ENCODE measurements at places on chromosomes 6 and 20. TPM values are rescaled to one million over a fixed set of nuclear protein-coding genes. Genes with fewer than 3 reads are reported as not detected.

GRCh38 chr20:61573415-61574305 lies 321.6 kb downstream of the CDH4 start:
- no peak overlapping the region for H3K27ac ChIP-seq
- H3K27me3 ChIP-seq = peaks cover 27% of the 10 kb centered on the region
- DNase-seq = no peak
- no peak overlapping the region for H3K4me3 ChIP-seq
- no peaks in the 10 kb centered on the region for H3K4me1 ChIP-seq

- H3K27ac ChIP-seq = no peak overlapping the region
- H3K27me3 ChIP-seq = no peaks in the 10 kb centered on the region
- DNase-seq = no peak
- H3K4me3 ChIP-seq = no peak overlapping the region
- H3K36me3 ChIP-seq = no peaks in the 10 kb centered on the region
- peaks cover 9% of the 10 kb centered on the region for H3K4me1 ChIP-seq
Measured at GRCh38 chr6:111782887-111783466, 90.3 kb downstream of the FYN start.

DNA sequence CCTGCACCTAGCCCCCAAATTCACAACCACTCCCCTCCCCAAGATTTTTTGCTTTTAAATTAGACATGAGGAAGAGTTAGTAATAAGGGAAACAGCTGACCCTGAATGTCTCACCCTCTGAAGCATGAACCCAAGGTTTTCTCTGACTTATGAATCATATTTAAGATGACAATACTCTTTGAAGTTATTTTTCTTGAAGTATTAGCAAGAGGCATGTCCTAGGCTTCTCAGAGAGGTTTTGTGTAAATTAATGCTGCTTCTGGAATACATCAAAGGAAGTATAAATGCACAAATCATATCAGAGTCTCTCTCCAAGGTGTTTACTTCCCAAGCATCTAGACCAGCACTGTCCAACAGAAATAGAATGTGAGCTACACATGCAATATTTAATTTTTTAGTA lies 408.1 kb upstream of the MARCKS start:
- peaks cover 9% of the 10 kb centered on the region for H3K4me1 ChIP-seq
- no peak for DNase-seq
- no peaks in the 10 kb centered on the region for H3K27me3 ChIP-seq
- H3K4me3 ChIP-seq = no peak overlapping the region

Gene GRIK2
- total RNA-seq = 3.3 TPM

GRCh38 chr6:16596616-16597331 lies 164.5 kb downstream of the ATXN1 start:
- no peaks in the 10 kb centered on the region for H3K36me3 ChIP-seq
- no peak for DNase-seq
- no peaks in the 10 kb centered on the region for H3K4me1 ChIP-seq
- no peak overlapping the region for H3K27ac ChIP-seq
- H3K4me3 ChIP-seq = no peak overlapping the region

DNA sequence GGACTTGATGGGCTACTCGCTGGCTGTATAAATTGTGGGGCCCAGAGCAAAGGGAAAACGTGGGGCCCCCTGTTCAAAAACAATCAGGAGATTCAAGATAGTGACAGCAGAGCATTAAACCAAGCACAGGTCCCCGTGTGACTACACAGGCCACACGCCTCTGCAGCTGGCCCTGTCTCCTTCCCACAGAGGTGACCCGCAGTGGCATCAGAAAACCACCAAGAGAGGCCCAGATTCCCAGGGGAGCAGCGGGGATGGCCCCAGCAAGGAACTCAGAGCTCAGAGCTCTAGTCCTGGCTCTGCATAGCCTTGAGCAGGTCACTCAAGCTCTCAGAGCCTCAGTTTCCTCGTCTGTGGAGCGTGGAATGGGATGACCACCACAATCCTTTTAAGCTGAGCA lies 57.6 kb downstream of the CPNE5 start:
- peaks cover 9% of the 10 kb centered on the region for H3K4me1 ChIP-seq
- DNase-seq = no peak
- H3K27me3 ChIP-seq = peaks cover 44% of the 10 kb centered on the region

Gene HUS1B
- total RNA-seq = 0.71 TPM

Gene KCNS1
- 10.4 TPM for total RNA-seq

DNA sequence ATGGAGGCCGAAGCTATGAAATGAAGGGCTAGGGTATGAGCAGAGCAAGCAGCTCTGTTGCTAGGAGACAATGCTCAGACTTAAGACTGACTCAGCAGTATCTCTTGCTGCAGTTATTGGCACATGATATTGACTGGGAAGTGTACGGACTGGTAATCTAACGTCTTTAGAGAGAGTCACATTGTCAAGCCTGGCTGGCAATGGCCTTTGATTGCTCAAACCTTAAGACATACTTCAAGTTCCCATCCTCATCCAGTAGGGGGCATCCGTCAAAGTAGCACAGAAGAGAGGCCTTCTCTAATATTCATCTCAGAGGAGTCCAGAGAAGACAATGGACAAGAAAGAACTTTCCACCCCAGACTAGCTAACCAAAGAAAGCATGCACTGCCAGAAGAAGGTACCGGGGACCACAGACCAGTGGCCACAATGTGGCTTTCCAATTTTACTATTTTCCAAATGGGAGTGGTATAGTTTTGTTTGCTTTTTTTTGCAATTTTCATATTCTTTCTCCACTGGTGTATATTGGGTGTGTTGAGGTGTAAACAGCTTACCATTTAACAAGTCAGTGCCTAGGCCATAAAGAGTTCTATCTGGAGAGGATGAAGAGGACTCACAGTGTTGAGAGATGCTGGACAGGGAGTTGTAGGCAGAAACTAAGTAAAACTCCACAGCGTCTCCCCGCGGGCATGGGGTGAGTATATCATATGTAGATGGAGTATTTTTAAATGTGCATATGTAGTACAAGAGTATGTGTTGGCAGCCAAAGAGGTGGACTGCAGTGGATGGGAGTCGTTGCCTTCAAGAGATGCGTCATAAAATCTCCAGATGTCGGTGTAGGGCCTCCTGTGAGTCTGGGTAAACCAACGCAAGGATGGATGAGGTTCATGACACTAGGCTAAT lies 36.7 kb downstream of the LRFN2 start:
- H3K27ac ChIP-seq = no peak overlapping the region
- H3K4me3 ChIP-seq = no peak overlapping the region
- no peaks in the 10 kb centered on the region for H3K4me1 ChIP-seq
- no peaks in the 10 kb centered on the region for H3K36me3 ChIP-seq
- H3K27me3 ChIP-seq = peaks cover 56% of the 10 kb centered on the region
- DNase-seq = peak; percentile 47

DNA sequence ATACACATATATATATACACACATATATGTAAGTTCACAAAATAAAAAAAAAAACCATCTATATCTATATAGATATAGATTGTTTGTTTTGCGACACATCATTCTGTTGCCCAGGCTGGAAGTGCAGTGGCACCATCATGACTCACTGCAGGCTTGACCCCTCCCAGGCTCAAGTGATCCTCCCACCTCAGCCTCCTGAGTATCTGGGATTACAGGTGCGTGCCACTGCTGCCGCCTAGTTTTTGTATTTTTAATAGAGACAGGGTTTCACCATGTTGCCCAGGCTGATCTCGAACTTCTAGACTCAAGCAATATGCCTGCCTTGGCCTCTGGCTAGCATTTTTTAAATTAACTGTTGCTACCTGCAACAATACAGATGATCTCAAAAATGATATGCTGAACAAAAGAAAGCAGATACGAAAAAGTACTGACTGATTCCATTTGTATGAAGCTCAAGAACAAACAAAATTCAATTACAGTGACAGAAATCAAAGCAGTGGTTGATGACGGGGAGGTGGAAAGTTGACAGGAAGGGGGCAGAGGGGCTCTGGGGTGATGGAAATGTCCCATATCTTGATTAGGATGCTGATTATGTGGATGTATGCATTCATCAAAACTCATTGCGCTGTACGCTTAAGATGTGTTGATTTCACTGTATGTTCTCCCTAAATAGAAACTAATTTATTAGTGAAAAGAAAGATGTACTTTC lies 49.6 kb downstream of the ATXN1 start:
- H3K4me3 ChIP-seq = peak overlapping the region; percentile 62
- H3K36me3 ChIP-seq = peaks cover 16% of the 10 kb centered on the region
- H3K4me1 ChIP-seq = peaks cover 32% of the 10 kb centered on the region
- H3K27me3 ChIP-seq = no peaks in the 10 kb centered on the region
- DNase-seq = peak; percentile 69

DNA sequence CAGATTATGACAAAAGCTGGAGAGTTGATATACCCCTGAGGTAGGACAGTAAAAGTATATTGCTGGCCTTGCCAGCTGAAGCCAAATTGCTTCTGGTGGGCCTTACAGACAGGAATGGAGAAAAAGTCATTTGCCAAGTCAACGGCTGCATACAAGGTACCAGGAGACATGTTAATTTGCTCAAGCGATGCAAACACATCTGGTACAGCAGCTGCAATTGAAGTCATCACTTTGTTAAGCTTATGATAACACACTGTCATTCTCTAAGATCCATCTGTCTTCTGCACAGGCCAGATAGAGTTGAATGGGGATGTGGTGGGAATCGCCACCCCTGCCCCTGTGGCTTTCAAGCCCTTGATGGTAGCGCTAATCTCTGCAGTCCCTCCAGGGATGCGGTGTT lies 40.4 kb upstream of the POPDC3 start:
- H3K4me3 ChIP-seq = no peak overlapping the region
- H3K36me3 ChIP-seq = no peaks in the 10 kb centered on the region
- no peak for DNase-seq
- H3K27me3 ChIP-seq = no peaks in the 10 kb centered on the region

DNA sequence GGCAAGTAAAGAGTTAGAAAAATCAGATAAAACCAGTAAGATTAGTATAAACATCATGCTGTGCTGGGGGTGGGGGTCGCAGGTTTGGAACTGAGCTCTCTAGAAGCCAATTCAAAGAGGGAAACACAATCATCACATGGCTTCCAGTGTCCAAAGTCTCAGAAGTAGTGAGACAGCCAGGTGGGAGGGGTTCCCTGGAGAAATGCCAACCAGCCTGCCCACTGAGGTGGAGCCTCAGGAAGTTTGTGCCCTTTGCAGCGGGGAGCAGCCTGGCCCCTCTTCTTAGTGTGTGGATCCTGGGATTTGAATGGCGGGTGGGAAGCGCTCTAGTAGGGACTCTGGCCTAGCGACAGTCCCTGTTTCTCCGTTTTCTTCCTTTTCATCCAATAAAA lies 21.4 kb downstream of the C6orf15 start:
- H3K27me3 ChIP-seq = no peaks in the 10 kb centered on the region
- no peaks in the 10 kb centered on the region for H3K36me3 ChIP-seq
- H3K27ac ChIP-seq = no peak overlapping the region
- no peak overlapping the region for H3K4me3 ChIP-seq
- peaks cover 43% of the 10 kb centered on the region for H3K4me1 ChIP-seq
- DNase-seq = no peak

DNA sequence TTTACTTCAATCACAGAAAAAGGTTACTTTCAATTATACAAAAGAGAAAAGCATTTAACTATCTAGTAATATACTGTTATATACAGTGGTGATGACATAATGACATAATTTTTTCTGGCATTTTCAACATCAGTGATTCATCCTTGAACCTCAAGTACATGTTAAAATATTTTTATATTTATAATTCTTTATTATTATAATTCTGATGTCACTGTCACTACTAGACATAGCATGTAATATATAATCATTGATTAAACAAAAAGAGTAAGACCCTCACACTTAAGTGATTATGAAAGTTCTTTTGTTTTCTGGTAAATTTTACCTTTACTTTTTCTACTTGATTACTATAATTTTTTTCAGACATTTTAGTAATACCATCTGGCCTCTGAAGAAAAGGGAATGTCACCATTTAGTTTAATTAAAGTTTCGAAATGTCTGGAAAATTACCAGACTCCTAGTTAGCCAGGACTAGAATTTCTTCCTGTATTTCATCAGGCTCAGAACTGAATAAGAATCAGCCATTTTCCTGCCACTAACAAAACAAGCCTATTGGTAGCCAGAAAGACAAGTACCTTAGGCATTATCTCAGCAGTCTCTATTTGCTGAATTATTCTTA lies 71.5 kb downstream of the FILIP1 start:
- H3K36me3 ChIP-seq = no peaks in the 10 kb centered on the region
- H3K4me3 ChIP-seq = no peak overlapping the region
- no peak overlapping the region for H3K27ac ChIP-seq
